ENCODE measurements at places on chromosomes 4 and X. TPM values are rescaled to one million over a fixed set of nuclear protein-coding genes. Genes with fewer than 3 reads are reported as not detected.
A peak's percentile ranks its signal among the peaks of the same experiment; 100 is the strongest.

DNA sequence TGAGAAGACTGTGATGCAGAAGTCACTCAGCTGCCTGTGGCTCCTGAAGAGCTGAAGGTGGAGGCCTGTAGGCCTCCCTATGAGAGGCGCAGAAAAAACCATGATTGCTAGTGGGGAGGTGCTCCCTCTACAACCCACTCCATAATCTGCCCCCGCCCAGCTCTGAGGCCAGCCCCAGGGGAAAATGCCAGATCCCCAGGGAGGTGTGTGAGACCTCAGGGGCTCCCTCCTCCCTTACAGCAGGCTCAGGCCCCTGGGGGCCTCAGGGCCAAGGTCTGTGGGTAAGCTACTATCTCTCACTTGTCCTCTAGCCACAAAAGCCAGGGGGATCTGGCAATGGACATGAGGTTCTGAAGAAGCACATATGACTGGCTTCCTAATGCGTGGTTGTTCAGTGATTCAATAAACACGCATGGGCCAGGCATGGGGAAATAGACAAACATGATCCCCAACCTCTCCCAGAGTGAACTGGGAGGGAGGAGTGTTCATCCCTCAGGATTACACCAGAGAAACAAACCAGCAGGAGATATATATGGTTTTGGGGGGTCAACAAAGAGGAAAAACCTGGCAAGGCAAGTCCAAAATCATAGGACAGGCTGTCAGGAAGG is 51.0 kb upstream of the MTM1 start:
- no peak for DNase-seq

DNA sequence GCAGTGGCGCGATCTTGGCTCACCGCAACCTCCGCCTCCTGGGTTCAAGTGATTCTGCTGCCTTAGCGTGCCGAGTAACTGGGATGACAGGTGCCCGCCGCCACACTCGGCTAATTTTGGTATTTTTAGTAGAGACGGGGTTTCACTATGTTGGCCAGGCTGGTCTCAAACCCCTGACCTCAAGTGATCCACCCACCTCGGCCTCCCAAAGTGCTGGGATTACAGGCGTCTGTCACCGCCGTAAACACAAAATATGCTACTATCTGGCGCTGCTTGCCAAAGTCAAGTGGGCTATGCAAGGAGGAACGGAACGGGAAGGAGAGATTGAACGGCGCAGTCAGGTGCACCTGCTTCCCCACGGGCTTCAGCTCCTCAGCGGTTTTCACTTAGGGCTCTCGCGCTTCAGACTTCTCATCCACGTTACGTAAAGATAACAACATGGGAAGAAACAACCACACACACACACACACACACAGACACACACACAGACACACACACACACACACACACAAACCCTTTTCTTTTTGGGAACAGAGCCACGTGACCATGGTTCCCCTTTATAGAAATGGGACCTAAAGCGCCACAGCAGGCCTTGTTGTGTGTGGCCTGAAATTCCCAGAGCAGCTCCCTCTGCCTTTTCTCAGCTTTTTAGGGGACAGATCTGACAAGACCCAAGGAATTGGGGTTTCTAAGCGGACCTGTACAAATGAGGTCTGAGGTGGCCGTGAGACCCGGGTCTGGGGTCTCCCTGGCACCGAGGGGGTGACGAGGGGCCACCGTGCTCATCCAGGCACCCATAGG is 1.5 kb downstream of the P2RY8 start:
- no peak for DNase-seq

- DNase-seq: no peak
Measured at GRCh38 chr4:156248917-156249316, 295.3 kb upstream of the CTSO start.

- no peak for DNase-seq
Measured at GRCh38 chrX:123336666-123337065, 152.6 kb downstream of the GRIA3 start.

GRCh38 chr4:115042496-115042895 is 70.9 kb downstream of the NDST4 start:
- DNase-seq: no peak

The TMEM164 gene
- 8.0 TPM for total RNA-seq

The MPP1 gene
- 13.8 TPM for total RNA-seq

- DNase-seq: no peak
Measured at GRCh38 chr4:27836523-27836922, 975.9 kb downstream of the STIM2 start.

GRCh38 chrX:13340182-13340791 is 20.4 kb upstream of the ATXN3L start:
- DNase-seq: no peak

GRCh38 chr4:153791746-153792617 is 3.1 kb upstream of the SFRP2 start:
- no peak for DNase-seq

The TCP11X2 gene
- not detected for total RNA-seq

The KIF4A gene
- total RNA-seq: 58.6 TPM

GRCh38 chr4:161132715-161133425 is 1030.9 kb downstream of the FSTL5 start:
- DNase-seq: no peak

GRCh38 chrX:47501226-47502074 is 18.4 kb upstream of the ZNF41 start:
- DNase-seq: peak; percentile 97

The ARMCX6 gene
- total RNA-seq: 37.5 TPM

The KLHL5 gene
- total RNA-seq: 30.1 TPM

DNA sequence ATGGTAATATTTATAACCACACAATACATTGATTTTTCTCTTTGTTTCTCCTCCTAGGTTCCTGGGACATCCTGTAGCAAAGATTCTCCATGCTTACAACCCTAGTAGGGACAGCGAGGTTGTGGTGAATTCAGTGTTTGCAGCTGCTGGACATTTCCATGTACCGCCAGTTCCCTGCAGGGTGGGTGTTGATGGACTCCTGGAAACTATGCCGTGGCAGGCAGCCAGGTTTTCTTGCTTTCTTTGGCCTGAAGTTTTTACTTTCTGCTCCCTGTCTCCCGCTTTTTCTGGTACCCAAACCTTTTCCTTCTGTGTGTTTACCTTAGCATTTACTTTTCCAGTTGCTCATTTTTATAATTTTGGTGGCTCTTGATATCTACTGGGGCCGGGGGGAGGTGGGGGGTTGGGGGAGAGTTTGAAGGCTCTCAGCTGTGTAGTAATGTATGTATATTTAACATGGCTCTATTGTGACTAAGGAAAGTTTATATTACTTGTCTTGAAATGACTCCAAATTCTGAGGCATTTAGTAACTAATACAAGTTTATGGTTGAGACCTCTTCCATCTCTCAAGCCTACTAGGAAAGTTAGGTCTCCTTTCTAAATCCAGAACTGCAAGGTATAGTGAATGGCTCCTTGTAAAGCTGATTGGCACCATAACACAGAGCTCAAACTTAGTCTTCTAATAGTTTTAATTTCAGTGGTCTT is 89.7 kb downstream of the TMEM131L start:
- peak; percentile 71 for DNase-seq

The CA5B gene
- 29.6 TPM for total RNA-seq

DNA sequence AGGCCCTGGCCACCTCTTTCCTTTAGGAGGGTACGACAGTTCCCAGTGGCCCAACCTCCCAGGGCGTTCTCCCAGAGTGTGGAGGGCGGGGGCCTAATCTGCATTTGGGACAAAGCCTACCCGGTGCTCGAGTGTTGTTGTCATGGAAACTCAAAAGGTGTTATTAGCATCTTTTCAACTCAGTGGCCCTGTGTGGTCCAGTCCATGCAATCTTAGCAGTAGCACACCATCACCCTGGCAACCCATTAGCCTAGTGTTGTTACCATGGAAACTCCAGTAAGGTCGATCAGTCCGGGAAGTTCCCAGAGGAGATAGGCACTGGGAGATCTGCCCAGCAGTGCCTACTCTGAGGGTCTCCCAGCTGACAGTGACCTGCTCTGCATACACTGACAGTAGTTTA is 20.2 kb downstream of the APLN start:
- no peak for DNase-seq

DNA sequence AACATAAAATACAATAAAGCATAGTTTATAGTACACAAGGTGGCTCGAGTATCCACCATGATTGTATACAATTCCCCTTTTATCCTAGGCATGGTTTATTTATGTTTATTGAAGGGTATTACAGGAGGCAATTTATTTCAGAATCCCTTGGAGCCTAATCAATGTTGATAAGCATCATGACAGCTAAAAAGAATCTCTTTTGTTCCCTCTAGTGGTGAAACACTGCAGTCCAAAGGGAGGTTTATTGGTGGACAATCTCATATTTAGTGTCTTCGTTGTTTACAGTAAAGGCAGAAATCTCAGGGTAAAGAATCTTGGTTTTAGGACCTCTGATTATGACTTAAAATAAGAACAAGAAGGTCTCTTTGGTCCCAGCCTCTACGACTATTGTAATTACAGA is 1712.5 kb downstream of the C4orf33 start:
- DNase-seq: no peak

DNA sequence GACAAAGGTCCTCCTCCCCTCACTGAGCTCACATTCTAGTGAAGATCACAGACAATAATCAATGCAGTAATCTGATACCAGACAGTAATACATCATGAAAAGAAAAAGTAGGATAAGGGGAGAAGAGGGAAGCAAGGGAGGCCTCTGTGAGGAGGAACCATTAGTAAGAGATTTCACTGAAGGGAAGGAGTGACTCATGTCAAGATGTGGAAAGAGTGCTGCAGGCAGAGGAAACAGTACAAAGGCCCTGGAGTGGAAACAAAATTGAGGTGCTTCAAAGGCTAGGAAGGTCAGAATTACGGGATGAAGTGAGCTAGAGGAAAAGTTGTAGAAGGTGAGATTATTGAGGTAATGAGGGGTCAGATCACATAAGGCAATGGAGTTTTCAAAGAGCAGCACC is 38.1 kb downstream of the LAMTOR3 start:
- peak; percentile 53 for DNase-seq

GRCh38 chrX:137427816-137428215 is 138.1 kb upstream of the ZIC3 start:
- DNase-seq: no peak

DNA sequence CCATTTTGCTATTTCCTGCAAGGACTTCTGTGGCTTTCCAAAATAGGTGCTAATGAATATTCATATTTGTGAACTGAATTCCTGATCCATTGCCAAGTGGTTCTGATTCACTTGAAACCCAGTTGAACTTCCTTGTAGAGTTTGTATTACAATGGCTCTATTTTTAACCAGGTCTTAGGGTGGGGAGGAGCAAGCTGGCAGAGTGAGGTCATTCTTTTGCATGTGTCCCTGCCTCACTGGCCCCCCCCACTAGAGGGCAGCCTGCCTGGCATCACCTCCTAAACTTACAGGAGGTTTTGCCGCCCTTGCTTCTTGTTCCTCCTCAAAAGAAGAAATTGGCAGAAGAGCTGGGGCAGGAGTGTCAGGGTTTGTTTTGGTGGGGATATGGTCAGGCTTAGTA is 10.5 kb downstream of the PTTG2 start:
- DNase-seq: peak; percentile 47

The GYG2 gene
- total RNA-seq: 1.2 TPM

DNA sequence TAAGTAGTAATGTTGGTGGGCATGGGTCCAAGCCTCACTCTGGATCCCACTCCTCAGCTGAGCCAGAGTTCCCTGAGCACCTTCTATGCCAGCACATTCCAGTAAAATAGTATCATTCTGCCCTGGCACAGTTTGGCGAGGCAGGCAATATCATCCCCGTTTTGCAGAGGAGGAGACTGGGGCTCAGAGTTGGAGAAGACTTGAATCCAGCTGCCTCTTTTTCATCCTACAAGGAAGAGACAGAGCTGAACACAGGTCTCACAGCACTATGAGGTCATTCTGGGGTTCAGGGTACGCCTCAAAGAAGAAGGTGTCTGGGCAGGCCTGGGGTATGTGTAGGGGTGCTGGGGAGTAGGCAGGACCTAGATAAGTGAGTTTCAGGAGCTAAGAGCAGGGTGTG is 103.9 kb upstream of the STX18 start:
- no peak for DNase-seq

DNA sequence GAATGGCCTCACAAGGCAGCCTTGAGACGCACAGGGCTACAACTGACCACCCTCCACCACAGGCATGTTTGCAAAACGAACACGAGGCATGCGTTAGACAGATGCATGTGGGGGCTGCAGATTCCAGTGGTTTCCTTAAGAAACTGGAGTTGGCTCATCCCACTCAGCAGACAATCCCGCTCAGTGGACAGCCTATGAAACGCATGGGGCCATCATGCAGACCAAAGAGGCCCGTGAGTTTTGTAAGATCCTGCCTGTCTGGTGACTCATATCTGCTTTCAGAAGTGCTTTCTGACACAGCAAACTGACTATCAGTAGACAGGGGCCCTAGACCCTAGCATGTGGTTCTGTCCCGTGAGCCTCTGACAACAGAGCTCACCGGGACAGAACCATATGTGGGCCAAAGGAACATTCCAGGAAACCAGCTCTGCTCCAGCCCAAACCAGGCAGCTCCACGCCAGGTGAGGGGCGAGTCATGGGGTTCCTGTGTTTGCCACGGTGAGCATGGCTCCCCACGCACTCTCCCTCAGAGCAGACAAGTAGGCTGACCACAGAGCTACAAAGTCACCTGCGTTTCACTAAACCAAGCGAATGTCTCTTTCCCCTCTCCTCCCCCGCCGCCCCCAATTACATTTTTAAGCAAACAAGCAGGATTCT is 74.4 kb downstream of the MTMR1 start:
- peak; percentile 92 for DNase-seq

The EDNRA gene
- 0.36 TPM for total RNA-seq

The PF4V1 gene
- total RNA-seq: 0.72 TPM

The ERAS gene
- total RNA-seq: not detected

The POF1B gene
- total RNA-seq: not detected

DNA sequence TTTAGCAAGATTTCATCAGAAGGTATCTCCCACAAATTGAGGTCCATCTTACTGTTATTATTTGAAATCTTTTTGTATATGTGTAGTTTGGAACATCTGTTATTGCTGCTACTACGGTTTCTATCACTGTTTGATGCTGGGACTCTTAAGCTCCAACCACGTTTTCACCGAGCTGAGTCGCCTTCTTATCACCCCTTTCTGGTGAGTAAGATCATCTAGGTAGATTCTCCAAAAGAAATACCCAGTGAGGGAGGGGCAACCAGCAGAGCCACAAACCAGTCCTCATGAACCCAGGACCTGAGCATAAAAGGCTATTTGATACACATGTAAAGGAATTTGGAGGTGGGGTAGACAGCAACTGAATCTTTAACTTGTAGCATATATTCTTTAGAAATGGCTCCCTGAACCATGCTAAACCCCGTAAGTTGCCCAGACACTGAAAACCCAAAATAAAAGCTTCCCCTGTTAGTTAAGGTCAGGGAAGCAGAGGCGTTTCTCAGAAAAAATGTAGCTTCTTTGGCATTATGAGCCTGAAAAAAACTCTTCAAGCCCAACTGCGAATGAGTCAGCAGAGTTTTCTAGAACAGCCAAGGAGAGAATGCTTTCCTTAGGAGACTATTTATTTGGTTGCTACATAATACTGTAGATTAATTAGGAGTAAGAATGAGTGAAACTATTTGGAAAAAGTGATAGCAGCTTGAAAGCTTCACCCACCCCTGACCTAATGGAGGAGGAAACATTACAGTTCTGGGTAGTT is 53.8 kb upstream of the ATXN3L start:
- DNase-seq: peak; percentile 80

The XPNPEP2 gene
- not detected for total RNA-seq

DNA sequence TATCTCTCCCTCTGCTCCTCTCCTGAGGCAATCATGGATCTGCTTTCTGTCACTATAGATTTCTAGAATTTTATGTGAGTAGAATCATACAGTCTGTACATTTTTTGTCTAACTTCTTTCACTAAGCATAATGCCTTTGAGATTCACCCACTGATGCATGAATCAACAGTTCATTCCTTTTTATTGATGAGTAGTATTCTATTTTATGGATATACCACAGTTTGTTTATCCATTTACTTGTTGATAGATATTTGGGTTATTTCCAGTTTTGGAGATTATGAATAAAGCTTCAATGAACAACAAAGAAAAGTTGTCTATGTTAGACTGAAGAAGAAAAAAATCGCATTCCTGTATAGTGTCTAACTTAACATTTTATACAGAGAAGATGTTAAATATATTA is 30.5 kb downstream of the PHKA1 start:
- DNase-seq: no peak
